ENCODE measurements at places on chromosomes 13 and 19.

DNA sequence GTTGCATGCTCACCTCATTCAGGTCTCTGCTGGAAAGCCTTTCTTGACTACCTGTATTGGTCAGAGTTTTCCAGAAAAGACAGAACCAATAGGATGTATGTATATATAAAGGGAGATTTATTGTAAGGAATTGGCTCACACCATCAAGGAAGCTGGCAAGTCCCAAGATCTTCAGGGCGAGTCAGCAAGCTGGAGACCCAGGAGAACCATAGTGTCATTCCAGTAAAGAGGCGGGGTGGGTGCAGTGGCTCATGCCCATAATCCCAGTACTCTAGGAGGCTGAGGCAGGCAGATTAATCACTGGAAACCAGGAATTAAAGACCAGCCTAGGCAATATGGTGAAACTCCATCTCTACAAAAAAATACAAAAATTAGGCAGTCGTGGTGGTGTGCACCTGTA is 30.4 kb upstream of the FARP1 start:
- H3K4me3 ChIP-seq, result no peak overlapping the region
- H3K4me1 ChIP-seq, result peaks cover 11% of the 10 kb centered on the region
- no peaks in the 10 kb centered on the region for H3K27me3 ChIP-seq
- H3K36me3 ChIP-seq, result no peaks in the 10 kb centered on the region
- DNase-seq, result no peak

DNA sequence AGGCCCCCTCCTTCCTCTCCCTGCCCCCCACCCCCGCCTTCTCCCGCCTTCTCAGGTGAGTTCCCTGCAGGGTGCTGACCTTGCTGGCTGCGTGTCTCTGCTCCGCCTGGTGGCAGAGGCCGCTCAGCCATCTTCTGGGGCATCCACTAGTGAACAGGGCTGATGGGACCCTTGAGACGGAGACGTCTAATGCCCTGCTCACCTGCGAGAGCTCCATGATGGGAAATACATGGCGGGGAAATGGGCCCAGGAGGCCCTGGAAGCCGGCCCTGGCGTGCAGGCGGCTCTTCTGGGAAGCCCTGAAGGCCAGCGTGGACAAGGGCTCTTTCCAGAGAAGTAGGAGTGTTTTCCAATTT is 15.2 kb upstream of the F7 start:
- H3K4me3 ChIP-seq, result no peak overlapping the region
- no peak overlapping the region for H3K27ac ChIP-seq
- DNase-seq, result no peak
- H3K27me3 ChIP-seq, result no peaks in the 10 kb centered on the region

DNA sequence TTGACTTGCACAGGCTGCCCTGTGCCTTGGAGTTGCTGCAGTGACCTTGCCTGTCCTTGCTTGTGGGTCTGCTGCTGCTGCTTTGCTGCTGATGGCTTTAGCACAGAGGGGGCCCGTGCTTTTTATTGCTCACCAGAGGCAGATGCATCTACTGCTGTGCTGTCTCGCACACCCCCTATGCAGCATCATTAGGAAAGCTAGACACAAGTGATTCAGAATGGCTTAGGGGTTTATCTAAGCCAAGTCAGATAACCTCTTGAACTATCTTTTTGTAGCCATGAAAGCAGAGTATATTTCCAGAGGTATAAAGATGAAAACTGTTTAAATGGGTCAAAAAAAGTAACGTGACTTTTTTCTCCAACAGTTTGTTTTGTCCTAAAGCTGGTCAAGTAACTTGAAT is 7.8 kb downstream of the GTF3A start:
- DNase-seq, result no peak
- H3K27ac ChIP-seq, result no peak overlapping the region
- H3K4me3 ChIP-seq, result no peak overlapping the region
- peaks cover 6% of the 10 kb centered on the region for H3K4me1 ChIP-seq
- no peaks in the 10 kb centered on the region for H3K27me3 ChIP-seq
- H3K36me3 ChIP-seq, result peaks cover 22% of the 10 kb centered on the region

DNA sequence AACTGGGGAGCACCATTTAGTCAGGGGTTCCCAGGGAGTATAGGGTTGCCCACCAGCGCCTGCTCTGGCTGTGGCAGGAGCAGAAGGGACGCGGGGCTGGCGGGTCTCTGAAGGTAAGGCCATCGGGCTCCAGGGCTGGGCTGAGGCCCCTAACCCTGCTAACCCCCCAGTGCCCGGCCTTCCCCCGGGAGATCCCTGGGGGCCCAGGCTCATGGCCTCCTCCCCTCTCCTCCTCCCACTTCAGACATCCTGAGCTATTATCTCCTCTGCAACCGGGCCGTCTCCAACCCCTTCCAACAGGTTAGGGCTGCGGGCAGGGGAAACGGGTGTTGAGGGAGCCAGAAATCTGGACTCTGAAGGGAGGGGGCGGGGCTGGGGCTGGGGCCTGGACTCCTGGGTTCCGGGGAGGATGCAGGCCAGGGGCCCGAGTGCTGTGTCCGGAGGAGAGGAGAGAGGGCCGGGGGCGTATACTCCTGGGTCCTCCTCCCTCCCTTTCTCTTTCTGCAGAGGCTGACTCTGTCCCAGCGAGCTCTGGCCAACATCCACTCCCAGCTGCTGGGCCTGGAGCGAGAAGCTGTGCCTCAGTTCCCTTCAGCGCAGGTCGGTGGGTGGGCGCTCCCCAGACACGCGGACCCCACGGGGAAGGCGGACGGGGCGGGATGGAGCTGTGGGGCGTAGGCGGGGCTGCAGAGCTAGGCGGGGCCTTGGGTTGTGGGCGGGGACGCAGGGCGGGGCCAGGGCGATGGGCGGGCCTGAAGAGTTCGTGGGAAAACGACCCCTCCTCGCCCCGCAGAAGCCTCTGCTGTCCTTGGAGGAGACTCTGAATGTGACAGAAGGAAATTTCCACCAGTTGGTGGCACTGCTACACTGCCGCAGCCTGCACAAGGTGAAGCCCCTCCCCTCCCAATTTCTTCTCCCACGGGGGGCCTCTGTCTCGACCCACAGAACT is 15.3 kb downstream of the TTYH1 start:
- no peaks in the 10 kb centered on the region for H3K27me3 ChIP-seq
- H3K4me3 ChIP-seq, result no peak overlapping the region
- H3K4me1 ChIP-seq, result peaks cover 56% of the 10 kb centered on the region

GRCh38 chr19:57664269-57665127 is 4.2 kb upstream of the ZSCAN4 start:
- H3K4me3 ChIP-seq, result no peak overlapping the region
- no peaks in the 10 kb centered on the region for H3K36me3 ChIP-seq
- peaks cover 7% of the 10 kb centered on the region for H3K27me3 ChIP-seq

GRCh38 chr13:32298695-32299094 is 16.5 kb downstream of the ZAR1L start:
- H3K27me3 ChIP-seq, result no peaks in the 10 kb centered on the region
- H3K36me3 ChIP-seq, result peaks cover 4% of the 10 kb centered on the region
- no peaks in the 10 kb centered on the region for H3K4me1 ChIP-seq
- H3K27ac ChIP-seq, result no peak overlapping the region
- DNase-seq, result no peak

GRCh38 chr13:42991898-42992763 is at the start of gene EPSTI1:
Gene EPSTI1 (minus strand): TSS chr13:42992241. CDS start chr13:42992165, 76 bp downstream.
- H3K4me1 ChIP-seq, result peaks cover 16% of the 10 kb centered on the region
- H3K27ac ChIP-seq, result peak within 1 kb of the TSS; percentile 87
- peak; percentile 53 for DNase-seq
- H3K36me3 ChIP-seq, result no peaks in the 10 kb centered on the region

DNA sequence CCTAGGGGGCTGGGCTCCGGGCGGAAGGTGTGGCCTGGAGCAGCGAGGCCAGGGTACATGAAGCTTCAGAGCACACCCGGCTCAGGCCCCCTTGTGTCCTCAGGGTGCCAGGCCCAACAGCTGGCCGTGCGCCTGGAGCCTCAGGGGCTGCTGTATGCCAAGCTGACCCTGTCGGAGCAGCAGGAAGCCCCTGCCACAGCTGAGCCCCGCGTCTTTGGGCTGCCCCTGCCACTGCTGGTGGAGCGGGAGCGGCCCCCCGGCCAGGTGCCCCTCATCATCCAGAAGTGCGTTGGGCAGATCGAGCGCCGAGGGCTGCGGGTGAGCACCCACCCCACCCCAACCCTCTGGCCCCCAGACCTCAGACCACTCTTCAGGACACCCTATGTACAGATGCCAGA is 3.2 kb downstream of the SYDE1 start:
- no peak overlapping the region for H3K4me3 ChIP-seq
- H3K27ac ChIP-seq, result no peak overlapping the region
- DNase-seq, result no peak
- no peaks in the 10 kb centered on the region for H3K36me3 ChIP-seq
- peaks cover 4% of the 10 kb centered on the region for H3K4me1 ChIP-seq

DNA sequence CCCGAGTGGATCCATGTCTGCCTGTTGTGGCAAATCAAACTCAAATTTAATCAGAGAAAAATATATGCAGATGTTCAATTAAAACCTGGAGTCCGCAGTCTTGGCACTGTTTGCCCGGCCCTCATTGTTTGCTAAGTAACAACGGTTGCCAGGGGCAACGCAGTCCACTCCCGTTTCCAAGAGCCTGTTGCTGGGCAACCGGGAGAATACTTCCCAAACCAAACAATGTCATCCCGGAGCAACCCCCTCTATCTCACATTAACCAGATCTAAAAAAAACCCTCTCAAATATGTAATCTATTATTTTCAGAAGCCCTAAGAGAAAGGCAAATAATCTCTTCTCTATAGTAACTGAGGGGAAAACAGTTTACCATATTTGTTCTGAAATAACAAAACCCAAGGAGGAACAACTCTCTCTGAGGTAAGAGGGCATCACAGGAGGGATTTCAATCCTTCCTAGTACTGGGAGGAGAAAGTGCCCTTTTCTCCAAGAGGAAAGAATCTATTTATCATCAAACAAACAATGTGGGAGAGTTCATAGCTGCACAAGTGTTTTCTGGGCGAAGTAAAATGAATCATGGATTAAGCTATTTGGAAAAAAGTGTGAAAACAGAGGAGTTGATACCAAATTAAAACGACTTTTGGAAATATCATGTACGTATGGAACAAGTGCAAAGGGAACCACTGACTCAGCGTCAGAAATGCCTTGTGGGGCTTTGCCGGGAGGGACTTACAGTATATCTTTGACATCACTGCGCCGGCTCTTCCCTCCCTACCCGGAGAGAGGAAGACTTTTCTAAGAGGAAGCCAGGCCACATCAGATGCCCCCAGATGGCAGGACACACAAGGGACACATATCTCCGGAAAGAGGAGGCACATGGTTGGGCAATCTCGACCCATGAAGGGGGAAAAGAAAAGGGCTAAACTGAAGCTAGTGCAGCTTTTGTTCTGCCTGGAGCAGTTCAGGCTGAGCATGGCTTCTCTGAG is 43.3 kb downstream of the RFX2 start:
- no peak overlapping the region for H3K4me3 ChIP-seq
- H3K27ac ChIP-seq, result peak overlapping the region; percentile 49
- no peaks in the 10 kb centered on the region for H3K36me3 ChIP-seq
- peaks cover 36% of the 10 kb centered on the region for H3K4me1 ChIP-seq
- DNase-seq, result peak; percentile 96

DNA sequence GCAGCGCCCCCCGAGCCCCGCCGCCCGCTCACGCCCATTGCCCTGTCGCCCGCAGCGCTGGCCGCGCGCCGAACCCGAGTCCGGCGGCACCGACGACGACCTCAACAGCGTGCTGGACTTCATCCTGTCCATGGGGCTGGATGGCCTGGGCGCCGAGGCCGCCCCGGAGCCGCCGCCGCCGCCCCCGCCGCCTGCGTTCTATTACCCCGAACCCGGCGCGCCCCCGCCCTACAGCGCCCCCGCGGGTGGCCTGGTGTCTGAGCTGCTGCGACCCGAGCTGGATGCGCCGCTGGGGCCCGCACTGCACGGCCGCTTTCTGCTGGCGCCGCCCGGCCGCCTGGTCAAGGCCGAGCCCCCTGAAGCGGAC is 518 bp downstream of the KLF2 start:
- no peaks in the 10 kb centered on the region for H3K27me3 ChIP-seq
- H3K36me3 ChIP-seq, result no peaks in the 10 kb centered on the region
- peak; percentile 38 for DNase-seq
- H3K4me3 ChIP-seq, result peak overlapping the region; percentile 40
- H3K27ac ChIP-seq, result peak overlapping the region; percentile 80

DNA sequence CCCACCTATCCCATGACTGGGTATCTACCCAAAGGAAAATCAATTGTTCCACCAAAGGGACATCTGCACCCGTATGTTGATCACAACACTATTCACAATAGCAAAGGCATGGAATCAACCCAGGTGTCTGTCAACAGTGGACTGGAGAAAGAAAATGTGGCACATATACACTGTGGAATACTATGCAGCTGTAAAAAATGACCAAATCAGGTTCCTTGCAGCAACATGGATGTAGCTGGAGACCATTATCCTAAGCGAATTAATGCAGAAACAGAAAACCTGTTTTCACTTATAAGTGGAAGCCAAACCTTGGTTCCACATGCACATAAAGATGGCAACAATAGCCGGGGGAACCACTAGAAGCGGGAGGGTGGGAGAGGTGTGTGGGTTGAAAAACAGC is 228.6 kb downstream of the UQCRFS1 start:
- H3K27me3 ChIP-seq, result no peaks in the 10 kb centered on the region
- no peak for DNase-seq

GRCh38 chr13:44557986-44558385 is 18.1 kb downstream of the TSC22D1 start:
- H3K4me3 ChIP-seq, result no peak overlapping the region
- peaks cover 8% of the 10 kb centered on the region for H3K4me1 ChIP-seq
- no peak for DNase-seq
- no peak overlapping the region for H3K27ac ChIP-seq
- no peaks in the 10 kb centered on the region for H3K27me3 ChIP-seq

GRCh38 chr19:49781394-49781793 is 14.6 kb downstream of the AP2A1 start:
- H3K4me1 ChIP-seq, result no peaks in the 10 kb centered on the region
- no peak overlapping the region for H3K27ac ChIP-seq
- no peak overlapping the region for H3K4me3 ChIP-seq
- DNase-seq, result no peak

GRCh38 chr13:113500530-113501265 is 10.2 kb upstream of the DCUN1D2 start:
- H3K27me3 ChIP-seq, result no peaks in the 10 kb centered on the region
- peaks cover 15% of the 10 kb centered on the region for H3K4me1 ChIP-seq
- no peak for DNase-seq
- H3K36me3 ChIP-seq, result peaks cover 13% of the 10 kb centered on the region

DNA sequence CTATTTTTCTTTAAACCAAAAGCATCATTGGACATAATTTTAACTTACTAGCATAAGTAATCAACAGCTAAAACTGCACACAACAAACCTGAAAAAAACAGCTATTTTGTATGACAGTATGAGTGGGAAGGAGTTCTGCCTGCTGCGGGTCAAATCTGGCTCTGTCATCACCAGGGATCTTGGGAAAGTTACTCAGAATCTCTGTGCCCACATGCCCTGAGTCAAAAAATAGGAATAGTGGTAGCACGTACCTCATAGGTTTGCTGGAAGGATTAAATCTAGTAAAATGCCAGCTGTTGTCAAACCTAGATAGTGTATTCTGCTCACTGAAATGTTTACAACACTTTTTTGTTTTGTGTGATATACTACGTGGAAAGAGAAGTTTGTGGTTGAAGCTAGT is 1.1 kb downstream of the CLN5 start:
- no peaks in the 10 kb centered on the region for H3K27me3 ChIP-seq
- DNase-seq, result no peak
- H3K4me1 ChIP-seq, result peaks cover 24% of the 10 kb centered on the region
- no peaks in the 10 kb centered on the region for H3K36me3 ChIP-seq
- peak overlapping the region; percentile 95 for H3K27ac ChIP-seq
- H3K4me3 ChIP-seq, result peak overlapping the region; percentile 61

Data from body of pancreas (tissue), 4 donors.